ENCODE measurements at places on chromosomes 3 and 15.

GRCh38 chr3:51954105-51954504 is 1.1 kb upstream of the GPR62 start:
- no peak for DNase-seq

DNA sequence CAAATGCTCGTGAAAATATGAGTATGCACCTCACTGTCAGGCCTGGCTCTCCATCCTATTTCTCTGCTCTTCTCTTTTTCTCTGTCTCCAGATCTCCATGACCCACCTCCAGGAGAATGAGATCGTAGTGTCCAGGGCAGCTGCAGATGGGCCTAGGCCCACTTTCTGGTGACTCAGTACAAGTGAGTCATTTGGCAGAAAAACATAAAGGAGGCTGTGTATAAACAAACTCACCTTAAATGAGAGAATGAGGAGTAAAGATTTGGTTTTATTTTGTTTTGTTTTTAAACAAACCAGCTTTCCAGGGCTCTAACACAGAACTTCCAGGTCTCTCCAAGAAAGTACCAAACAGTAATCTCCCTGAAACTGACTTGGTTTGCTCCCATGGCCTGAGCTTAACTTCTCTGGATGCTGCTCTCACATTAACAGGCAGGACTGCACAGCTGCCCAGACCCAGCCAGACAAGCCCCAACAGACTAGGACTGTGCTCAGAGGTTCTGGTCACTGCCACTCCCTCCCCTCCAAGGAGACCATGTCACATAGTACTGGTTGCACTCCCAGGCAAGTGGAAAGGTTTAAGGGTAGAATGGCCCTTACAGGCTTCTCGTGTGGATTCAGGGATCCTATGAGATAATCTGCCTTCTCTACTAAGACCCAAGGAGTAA is 1.5 kb upstream of the HEG1 start:
- DNase-seq, result no peak

- no peak for DNase-seq
Measured at GRCh38 chr3:33926998-33927605, 128.7 kb downstream of the PDCD6IP start.

DNA sequence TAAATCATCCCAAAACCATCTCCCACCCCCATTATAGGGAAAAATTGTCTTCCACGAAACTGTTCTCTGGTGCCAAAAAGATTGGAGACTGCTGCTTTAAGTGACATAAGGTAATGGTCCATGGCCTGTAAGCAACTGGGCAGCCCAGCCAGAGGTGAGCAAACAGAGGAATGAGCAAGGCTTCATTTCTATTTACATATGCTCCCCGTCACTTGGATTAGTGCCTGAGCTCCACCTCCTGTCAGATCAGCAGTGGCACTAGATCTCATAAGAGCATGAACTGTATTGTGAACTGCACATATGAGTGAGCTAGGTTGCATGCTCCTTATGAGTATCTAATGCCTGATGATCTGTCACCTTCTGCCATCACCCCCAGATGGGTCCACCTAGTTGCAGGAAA is 1159.8 kb upstream of the ALCAM start:
- DNase-seq, result no peak

- no peak for DNase-seq
Measured at GRCh38 chr15:94526071-94526689, 294.8 kb downstream of the MCTP2 start.

DNA sequence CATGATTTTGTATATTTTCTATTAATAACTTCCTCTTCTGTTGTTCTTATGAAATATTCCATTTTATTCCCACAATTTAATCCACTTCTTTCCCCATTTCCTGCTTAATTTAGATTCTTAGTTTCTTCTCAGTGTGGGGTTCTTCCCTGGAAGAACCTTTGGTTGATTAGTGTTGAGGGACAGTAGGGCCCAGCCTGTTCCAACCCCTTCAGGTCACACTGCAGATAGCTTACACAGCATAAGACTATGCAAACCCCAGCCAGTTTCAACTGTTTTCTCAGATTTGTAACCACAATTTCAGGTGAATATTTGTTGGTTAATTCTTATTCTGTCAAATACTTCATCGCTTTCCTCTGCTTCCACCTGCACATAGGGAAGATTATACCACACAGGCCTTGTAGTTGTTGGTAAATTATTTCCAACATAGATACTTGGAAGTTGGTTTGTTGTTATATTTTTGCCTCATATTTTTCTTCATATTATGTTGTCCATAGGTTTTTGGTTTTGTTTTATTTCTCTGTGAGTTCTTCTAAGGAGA is 34.7 kb downstream of the AADACL2 start:
- no peak for DNase-seq

GRCh38 chr15:65211482-65211982 is 259 bp upstream of the CILP start:
- peak; percentile 52 for DNase-seq

DNA sequence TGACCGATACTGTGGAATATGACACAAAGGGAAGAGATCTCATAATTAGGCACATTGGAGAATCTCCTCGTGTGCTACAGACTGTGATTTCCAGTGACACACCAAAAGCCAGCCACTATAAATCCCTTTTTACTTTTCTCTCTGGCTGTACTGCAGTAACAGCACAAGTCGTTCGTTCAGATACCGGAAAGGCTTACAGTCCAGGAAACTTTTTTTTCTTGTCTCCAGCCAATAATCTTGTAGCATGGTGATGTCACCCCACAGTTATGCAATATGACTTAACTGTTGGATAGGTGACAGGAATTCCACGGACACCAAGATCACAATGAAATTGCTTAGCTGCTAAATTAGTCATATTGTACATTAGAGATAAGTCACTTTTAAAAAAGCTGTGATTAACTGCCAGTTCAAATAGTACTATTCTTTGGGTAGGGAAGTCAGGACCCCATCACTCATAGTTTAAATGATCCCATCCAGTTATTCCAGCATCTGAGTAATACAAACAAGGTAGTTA is 36.3 kb upstream of the TSC22D2 start:
- DNase-seq, result peak; percentile 89

DNA sequence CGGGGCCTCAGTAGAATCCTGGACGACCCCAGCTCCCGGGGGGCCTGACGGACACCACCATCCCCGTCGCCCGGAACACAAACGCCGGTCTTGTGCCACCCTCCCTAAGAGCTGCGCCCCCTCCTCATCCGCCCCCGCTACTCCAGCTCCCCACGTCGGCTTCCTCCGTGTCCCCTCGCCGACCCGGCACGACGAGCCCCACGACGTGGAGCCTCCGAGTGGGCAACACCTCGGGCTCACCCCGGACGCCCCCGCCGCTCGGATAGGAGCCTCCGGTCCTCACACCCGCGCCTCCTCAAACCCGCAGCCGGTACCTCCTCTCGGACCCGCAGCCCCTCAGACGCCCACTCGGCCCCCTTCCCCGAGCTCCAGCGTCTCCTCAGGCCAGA is 525 bp downstream of the NPTN start:
- no peak for DNase-seq

DNA sequence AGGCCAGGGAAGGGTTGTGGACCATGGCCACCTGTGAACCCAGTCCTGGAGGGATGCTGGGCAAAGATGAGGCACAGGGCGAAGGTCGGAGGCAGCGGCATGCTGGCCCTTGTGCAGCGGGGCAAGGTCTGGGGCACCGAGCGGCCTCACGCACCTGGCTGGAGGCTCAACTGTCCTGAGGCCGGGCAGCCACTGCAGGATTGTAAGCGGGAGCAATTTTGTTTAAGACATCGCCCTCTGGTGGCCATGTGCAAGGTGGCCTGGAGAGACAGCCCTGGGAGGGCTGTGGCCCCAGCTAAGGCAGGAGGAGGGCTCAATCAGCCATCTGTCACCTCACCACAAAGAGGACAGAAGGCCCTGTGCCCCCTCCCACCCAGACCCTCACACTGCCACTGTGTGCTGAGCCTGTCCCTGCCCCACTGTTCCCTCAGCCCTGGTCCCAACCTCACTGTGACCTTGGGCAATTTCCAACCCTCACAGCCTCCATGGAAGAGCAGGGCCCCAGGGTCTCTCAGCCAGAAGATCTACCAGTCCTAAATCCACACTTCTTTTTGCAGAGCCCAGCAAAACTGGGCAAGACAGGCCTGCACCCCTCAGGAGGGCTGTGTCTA is 46.2 kb downstream of the TPRA1 start:
- DNase-seq, result no peak

- no peak for DNase-seq
Measured at GRCh38 chr3:42071904-42072812, 19.0 kb upstream of the TRAK1 start.

DNA sequence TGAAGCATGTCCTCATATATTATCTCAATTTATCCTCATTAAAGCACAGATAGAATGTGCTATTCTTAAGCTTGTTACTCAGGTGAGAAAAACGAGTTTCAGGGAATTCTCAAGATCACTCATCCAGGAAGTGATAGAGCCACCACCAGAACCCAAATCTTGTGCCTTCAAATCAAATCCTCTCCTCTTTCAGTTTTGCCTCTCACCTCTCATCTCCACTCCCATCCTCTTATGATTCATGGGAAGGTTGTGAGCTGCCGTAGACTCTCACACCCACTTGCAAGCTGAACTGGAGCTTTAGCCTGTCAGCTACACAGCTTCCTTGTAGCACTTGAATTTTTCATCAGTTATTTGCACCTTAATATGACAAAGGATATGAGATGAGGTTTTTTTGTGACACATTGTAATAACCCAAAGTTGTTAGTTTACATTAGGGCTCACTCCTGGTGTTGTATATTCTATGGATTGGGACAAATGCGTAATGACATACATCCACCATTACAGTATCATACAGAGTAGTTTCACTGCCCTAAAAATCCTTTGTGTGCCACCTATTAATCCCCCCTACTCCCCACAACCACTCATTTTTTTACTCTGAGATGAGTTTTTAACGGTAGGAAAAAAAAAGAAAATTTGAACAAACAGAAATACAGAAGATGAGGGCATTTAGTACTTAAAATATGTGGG is 25.7 kb downstream of the GPR15 start:
- no peak for DNase-seq

GRCh38 chr3:107562969-107563529 is 40.3 kb downstream of the BBX start:
- DNase-seq, result no peak

DNA sequence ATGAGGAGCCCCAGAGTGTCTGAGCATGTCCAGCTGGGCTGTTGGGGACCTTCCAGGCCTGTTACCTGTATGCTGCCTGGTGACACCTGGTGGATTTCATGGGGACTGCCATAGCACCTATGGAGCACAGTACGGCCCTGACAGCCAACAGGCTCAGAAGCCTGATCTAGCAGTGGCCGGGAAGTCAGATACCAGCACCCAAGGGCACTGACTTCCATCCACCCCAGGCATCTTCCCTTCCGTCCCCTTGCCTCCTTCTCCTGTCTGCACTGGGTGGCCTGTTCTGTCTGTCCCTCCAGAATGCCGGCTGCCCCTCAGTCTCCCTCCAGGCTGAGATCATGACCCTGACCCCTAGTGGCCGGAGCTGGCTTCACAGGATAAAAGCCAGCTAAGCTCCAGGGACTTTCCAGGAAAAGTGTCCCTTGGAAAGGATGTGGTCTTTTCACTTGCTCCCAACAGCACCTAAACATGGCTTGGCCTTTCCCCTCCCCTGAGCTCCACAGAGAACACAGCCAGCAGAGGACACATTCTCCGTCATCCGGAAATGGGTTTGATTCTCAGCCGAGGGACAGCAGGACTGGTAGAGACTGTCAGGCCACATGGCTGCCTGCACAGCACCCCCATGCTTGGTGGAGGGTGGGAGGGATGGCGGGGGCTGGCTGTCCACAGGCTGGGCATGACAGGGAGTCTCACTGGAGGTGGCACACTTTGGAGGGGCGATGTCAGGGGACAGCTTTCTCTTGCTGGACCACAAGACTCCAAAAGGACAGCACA is 9.5 kb downstream of the RPS17 start:
- peak; percentile 44 for DNase-seq

GRCh38 chr3:109803274-109803673 is 465.9 kb upstream of the DPPA4 start:
- no peak for DNase-seq

GRCh38 chr15:31892513-31892912 is 137.8 kb upstream of the CHRNA7 start:
- DNase-seq, result no peak

- DNase-seq, result no peak
Measured at GRCh38 chr3:5278666-5279065, 91.2 kb downstream of the EDEM1 start.

DNA sequence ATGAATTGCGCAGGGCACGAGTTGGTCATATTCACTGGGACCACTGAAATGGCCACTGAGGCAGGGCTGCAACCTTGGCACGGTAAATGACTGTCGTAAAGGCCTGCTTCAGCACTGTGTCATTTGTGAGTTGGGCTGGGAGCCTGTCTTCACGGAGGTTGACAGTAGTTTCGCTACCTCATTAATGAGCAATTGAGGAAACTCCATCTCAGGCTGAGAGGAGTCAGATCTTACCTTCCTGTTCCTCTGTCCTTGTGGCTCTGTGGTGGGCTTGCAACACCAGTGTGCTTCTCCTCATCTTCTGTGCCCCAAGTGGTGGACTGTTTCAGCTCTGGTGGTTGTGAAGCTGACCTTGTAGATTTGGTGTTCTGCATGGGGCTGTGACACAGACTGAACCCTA is 80.1 kb upstream of the EIF1B start:
- no peak for DNase-seq

DNA sequence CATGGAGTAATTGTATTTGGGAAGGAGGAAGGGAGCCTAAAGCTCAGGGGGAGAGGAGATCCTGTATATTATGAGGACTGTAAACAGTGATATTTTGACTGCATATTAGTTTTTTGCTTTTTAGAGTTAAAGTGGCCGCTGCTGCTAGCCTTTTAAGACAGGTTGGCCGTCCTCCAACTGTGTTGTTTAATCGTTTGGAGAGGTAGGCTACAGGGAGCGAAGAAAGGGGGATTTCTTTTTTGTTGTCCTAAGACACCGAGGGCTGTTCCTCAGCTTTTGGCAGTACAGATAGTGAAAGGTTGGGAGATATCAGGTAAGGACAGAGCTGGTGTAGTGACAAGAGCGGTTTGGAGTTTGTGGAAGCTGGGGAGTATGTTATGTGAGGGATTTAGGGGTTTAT is 38.2 kb upstream of the RNF7 start:
- DNase-seq, result no peak

- no peak for DNase-seq
Measured at GRCh38 chr15:39014682-39015081, 450.1 kb upstream of the RASGRP1 start.

DNA sequence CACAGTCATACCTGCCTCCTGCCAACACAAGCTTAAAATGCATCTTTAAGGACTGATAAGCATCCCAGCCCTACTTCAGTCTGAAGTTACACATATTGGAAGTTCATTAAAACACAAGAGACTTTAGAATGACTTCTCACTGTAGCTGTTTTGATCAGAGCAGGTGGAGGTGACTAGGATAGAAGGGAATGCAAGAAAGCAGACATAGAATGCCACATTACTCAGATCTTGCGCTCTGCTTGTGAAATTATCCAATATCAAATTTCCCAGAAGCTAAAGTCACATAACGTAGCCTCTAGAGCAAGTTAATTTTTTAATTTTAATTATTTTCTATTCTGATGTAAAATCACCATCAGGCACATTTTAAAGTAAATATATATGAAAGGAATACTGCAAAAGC is 306.5 kb downstream of the PLOD2 start:
- no peak for DNase-seq

DNA sequence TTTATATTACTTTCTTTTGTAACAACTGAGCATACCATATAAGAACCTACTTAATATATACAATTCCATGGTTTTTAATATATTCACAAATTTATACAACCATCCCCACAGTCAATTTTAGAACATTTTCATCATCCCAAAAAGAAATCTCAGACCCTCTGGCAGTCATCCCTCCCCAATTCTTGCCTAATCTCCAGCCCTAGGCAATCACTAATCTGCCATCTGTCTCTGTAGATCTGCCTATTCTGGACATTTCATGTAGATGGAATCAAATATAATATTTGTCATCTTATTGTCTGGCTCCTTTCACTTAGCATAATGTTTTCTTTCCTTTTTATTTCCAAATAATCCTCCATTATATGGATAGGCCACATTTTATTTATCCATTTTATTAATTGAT is 92.5 kb downstream of the LARS2 start:
- no peak for DNase-seq

All from left renal pelvis (tissue), 4 donors.